Stimulated activated naive CD4-positive, alpha-beta T cell (primary cell): ENCODE measurements at places on chromosomes 13 and 19.
A peak's percentile ranks its signal among the peaks of the same experiment; 100 is the strongest.

GRCh38 chr19:17860331-17860992 is 752 bp downstream of the RPL18A start:
- DNase-seq: no peak

DNA sequence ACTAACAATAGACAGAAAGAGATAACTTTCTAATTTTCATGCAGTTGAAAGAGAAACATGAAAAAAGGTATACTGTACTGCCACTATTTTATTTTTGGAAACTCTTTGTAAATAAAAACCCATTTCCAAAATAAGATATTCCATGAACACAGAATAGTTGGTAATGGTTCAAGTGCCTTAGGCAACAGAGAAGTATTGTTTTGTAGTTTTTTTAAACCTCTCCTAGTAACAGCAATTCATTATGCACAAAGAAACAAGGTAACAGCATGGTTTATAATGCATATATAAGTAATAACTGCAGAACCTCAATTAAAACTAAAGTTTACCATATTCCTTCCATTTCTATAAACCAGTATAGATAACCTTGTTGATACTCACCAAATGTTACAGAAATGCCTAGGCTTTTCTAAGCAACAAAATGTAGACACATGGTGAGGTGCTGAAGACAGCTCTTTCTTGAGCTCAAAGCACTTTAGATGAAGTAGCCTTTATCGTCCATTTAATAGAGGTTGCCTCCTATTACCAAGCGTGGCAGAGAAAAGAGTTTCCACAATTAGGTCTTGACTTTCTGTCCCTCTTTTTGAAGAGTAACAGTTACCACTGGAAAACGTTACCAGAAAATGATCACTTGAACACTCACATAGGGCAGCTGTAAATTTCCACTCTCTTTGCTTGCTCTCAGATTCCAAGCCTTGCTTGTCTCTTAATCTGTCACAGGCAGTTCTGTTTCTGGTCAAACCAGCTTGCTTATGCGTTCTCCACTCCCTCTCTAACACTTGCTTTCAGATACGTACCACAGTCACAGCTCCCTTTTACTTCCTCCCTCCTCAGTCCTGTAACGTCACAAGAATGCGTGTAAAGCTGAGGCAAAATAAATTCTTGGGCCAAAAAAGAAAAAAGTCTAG is 42.9 kb downstream of the CAB39L start:
- no peak for DNase-seq

GRCh38 chr13:92966900-92967299 is 259.7 kb upstream of the GPC6 start:
- no peak for DNase-seq

GRCh38 chr19:18444513-18444912 is 6.6 kb upstream of the ISYNA1 start:
- no peak for DNase-seq

DNA sequence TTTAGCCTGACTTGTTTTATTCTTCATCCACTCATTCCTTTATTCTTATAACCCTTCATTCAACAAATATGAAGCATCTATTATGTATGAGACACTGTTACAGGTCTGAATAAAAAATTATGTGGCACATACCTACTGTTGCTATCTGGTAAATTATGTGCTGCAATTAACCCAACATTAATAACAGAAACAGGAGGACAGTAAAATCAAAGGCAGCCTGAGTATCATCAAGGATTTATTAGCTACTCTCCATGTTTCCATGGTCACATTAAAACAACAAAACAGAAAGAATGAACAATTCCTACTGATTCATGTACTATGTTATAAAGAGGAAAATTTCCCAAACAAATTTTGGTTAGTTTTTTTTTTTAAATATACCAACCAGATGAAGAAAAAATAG is 43.9 kb downstream of the RAP2A start:
- no peak for DNase-seq

GRCh38 chr13:51832471-51833152 is 12.4 kb downstream of the TMEM272 start:
- peak; percentile 32 for DNase-seq

DNA sequence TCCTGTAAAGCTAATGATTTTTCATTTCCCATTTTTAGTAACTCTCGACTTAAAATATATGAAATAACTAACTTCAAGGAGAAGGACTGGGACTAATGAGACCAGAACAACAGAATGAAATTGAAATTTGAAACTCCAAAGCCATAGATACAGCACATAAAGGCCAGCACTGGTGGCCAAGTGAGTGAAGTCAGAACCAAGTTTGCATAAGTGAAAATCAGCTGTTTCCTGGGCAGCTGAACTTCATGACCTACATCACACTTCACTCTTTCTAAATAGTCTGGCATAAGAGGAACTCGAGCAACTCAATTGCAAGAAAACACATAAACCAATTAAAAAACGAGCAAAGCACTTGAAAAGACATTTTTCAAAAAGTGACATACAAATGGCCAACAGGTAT is 84.5 kb downstream of the DCLK1 start:
- no peak for DNase-seq

- no peak for DNase-seq
Measured at GRCh38 chr19:39046037-39046821, 13.9 kb upstream of the FBXO27 start.

DNA sequence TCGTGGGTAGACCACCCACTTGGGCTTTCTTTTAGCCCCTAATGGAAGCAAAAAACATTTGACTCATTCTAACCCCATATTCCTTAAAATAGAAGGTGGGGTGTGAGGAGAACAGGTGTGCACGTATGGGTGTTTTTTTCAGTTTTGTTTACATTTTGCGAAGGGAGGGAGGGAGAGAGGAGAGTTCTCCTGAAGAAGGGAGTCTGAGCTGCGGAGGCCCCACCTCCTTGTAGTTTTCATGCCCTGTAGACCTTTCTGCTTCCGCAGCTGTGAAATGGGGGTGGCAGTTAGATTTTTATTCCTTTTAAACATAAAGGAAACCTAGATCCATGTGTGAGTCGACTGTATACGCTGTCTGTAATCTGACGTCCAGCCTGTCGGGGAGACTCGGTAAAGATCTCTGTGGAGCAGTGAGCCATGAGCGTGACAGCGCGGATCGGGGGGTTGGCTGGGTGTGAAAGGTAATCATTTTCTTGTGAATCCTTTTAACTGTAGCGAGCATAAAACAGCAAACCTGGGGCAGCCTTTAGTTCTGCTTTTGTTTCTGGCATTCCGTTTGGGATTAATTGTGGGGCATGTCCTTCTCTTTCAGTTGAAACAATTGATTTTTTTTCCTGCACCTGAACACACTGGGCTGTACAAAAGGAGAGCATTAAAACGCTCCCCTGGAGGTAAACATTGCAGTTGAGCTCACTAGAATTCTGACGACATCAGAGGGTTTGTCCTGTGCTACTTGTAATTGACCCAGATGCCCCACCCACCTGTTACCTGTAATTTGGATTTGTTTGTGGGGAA is 2.3 kb downstream of the UPF1 start:
- no peak for DNase-seq

- no peak for DNase-seq
Measured at GRCh38 chr19:31312009-31312676, 37.1 kb downstream of the TSHZ3 start.

GRCh38 chr13:88376760-88377388 is 705.7 kb downstream of the SLITRK5 start:
- no peak for DNase-seq

DNA sequence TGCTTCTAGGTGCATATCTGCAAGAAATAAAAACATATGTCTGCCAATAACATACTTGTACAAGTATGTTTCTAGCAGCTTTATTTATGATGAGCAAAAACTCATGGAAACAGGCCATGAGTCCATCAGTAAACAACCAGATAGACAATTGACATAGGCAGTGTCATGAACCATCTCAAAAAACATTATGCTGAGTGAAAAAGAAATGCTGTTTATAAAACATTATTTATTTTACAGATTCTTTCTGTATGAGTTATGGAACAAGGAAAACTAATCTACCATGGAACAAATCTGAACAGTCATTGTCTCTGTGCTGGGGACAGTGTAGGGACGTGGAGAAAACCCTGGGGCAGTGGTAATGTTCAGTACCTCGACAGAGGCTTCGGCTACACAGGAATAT is 283.9 kb downstream of the UQCRFS1 start:
- DNase-seq: no peak

DNA sequence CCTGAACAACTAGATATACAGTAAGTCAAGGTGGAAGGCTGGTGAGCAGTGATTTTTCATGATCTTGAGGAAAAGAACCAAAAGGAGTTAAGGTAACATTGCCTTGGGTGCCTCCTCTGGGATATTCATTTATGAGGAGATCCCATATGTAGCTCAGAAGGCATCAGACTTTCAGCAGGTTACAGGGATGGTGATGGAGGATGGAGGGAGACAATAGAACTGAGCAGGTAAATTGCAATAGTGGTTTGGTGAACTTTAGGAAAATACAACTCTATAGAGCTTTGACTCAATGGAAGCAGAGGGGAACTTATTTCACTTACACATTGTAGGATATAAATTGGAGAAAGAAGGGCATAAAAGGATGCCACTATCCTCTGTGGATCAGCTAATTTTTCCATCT is 243.4 kb upstream of the SPRY2 start:
- no peak for DNase-seq

GRCh38 chr13:92510416-92510815 is 716.2 kb upstream of the GPC6 start:
- no peak for DNase-seq

DNA sequence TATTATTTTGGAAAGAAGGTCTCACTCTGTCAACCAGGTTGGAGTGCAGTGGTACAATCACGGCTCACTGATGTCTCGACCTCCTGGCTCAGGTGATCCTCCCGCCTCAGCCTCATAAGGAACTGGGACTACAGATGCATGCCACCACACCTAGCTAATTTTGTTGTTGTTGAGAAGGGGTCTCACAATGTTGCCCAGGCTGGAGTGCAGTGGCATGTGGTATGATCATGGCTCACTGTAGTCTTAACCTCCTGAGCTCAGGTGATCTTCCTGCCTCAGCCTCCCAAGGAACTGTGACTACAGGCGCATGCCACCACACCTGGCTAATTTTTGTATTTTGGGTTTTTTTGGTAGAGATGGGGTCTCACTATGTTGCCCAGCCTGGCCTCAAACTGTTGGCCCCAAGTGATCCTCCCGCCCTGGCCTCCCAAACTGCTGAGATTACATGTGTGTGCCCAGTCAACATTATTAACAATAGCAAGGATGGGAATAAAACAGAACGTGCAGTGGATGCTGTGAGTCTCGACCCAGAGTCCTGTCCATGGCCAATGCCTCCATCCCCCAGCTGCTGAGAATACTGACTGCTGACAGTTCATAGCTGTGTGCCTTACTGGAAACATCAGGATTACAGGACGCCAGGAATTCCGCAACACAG is 5.4 kb upstream of the MBD3L3 start:
- DNase-seq: no peak

DNA sequence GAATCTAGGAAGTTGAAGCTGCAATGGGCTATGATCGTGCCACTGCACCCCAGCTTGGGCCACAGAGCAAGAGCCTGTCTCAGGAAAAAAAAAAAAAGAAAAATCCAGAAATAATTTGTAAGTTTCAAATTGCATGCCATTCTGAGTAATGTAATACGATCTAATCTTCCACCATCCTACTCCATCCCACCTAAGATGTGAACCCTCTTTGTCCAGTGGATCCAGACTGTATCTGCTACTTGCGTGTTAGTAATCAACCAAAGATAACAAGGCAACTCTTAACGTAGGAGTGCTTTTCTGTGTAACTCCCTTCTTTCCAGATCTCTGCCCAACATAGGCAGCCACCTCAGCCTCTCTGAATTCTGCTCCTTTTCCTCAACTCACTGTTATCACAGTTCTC is 24.3 kb downstream of the RFC3 start:
- no peak for DNase-seq

DNA sequence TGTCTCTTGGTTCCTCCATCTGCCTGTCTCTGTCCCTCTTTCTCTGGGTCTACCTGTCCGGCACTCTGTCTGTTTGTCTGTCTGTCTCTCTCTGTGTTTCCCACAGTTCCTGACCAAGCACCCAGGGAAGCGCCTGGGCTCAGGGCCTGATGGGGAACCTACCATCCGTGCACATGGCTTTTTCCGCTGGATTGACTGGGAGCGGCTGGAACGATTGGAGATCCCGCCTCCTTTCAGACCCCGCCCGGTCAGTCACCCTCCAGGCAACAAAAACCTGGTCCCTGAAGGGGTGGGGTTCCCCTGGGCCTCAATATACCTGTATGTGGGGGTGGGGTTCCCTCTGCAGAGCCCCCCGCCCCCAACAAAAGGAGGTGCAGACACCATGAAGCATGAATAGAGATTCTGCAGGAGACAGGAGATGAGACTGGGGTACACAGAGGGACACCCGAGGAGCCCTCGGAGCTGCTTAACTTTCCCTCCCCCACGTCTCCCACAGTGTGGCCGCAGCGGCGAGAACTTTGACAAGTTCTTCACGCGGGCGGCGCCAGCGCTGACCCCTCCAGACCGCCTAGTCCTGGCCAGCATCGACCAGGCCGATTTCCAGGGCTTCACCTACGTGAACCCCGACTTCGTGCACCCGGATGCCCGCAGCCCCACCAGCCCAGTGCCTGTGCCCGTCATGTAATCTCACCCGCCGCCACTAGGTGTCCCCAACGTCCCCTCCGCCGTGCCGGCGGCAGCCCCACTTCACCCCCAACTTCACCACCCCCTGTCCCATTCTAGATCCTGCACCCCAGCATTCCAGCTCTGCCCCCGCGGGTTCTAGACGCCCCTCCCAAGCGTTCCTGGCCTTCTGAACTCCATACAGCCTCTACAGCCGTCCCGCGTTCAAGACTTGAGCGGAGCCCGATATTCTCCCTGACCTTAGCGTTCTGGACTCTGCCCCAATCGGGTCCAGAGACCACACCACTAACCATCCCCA is 2.6 kb upstream of the CACNG7 start:
- peak; percentile 62 for DNase-seq

GRCh38 chr13:30654430-30654829 is 36.7 kb downstream of the USPL1 start:
- no peak for DNase-seq

- DNase-seq: no peak
Measured at GRCh38 chr13:63048653-63049052, 1633.0 kb upstream of the PCDH20 start.

- no peak for DNase-seq
Measured at GRCh38 chr13:70816853-70817252, 708.6 kb upstream of the KLHL1 start.

DNA sequence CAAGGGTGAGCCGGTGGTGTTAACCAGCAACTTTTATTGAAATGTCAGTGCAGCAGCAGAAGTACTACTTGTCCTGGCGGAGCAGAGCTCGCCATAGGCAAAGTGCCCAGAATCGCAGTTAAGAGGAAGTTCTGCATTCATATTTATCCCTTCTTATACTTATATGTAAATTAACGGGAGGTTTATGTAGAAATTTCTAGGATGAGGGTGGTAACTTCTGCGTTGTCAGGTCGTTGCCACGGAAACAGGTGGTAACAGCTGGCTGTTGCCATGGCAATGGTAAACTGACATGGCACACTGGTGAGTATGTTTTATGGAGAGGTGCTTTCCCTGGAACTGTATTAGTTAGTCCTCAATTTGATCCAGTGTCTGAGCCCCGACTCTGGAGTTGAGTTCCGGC is 2494.9 kb upstream of the PCDH20 start:
- no peak for DNase-seq

GRCh38 chr13:98785405-98785804 is 32.9 kb upstream of the SLC15A1 start:
- no peak for DNase-seq

- DNase-seq: no peak
Measured at GRCh38 chr13:31913459-31913858, 118.1 kb upstream of the FRY start.
